DMS53 (cell line): ENCODE measurements at places on chromosomes 4 and X.
A peak's percentile ranks its signal among the peaks of the same experiment; 100 is the strongest.

DNA sequence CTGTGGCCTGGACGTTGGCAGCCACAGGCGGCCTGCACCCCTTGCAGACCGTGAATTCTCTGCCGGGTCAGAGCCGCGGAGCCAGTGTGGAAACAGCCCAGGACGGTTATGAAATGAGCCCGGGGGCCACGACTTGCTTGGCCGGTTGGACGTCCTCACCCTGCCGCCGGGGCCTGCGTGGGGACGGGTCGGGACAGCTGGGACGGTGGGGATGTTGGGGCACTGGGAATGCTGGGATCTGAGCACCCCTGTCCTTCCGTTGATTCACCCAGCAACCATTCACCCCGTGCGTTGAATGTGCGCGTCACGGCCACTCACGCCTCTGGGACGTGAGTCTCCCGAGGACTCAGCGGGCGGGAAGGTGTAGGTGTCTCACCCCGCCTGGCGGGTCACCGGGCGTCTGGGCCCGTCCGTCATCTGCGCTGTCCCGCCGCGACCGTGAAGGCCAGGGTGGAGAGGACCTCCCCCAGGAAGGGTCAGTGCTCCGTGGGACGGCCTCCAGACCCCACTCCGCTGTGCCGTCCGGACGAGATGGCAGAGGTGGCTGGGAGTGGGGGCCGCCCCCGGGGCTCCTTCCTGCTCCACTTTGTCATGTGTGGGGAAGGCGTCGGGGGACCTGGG lies 4.5 kb upstream of the PLCXD1 start:
- DNase-seq, result no peak

DNA sequence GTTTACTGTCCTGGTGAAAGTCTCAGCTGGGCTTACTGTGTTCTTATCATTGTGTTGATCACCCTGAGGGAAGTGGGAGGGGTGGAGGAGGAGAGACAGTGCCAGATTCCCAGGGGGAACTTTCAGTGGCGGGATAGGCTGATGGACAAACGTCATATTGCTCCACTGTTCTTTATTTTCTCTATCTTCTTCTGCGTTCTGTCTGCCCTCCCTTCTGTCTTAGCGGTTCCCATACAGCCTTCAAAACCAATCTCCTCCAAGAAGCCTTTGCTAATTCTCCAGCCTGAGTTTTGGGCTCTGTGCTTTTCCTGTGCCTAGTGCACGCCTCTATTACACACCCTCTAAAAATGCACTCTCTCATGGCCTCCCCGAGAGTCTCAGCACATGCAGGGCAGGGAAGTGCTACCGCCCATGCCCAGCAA lies 448.7 kb upstream of the FAT1 start:
- DNase-seq, result no peak

GRCh38 chr4:176988226-176988625 lies 195.5 kb upstream of the VEGFC start:
- DNase-seq, result peak; percentile 94

DNA sequence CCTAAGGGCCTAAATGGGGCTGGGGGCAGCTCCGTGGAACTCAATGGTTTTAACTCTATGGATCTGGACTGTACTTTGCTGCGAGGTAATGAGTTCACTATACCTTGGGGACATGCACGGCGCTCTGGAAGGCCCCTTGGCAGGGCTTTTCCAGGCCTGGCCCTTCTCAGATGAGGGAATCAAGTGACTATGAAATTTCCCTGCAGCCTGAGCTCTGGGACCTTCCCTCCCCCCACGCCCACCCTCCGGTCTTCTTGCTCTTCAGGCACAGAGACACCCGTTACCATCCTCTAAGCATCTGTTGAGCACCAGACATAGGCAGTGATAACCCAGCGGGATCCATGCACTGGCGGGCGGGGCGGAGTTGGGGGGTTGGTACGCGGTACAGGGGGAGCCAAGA lies 109.2 kb downstream of the PSAPL1 start:
- no peak for DNase-seq

GRCh38 chr4:90126805-90127204 lies 389 bp upstream of the CCSER1 start:
- peak; percentile 53 for DNase-seq

- peak; percentile 79 for DNase-seq
These were observed 191.4 kb downstream of the MGST2 start for GRCh38 chr4:139857021-139857420.

DNA sequence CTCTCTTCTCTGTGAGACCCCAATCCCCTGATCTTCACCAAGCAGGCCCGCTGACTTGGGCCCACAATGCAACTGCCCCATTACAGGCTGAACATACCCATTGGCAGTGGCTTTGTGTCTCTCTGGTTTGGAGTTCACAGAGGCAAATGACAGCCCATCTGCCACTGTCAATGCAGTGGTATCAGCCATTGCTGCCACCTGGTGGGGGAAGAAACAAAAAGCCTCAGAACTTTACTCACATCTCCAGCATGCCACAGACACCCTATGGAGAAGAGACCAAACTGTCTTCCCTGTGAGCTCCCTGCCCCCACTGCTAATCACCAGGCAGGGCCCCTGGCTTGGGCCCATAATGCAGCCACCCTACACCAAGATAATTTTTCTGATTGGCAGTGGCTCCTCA lies 729.3 kb upstream of the ACTRT1 start:
- peak; percentile 80 for DNase-seq

DNA sequence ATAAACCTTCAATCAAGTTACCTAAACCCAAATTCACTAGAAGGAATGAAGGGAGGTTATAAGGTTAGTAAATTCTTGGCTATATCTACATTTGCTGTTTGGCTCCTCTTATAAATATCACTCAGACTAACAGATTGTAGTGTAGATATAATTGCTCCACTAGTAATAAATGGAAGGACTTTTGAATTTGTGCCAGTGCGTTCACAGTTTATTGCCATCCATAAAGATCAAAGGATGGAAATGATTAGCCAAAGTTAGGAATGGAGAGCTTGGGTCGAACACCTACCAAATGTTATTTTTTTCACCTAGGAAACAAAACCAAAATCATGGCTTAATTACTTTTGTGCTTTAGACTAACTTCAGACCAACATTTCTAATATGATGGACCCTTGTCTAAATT lies 9.2 kb downstream of the DTHD1 start:
- no peak for DNase-seq
